ENCODE measurements at places on chromosomes 11 and 22.

DNA sequence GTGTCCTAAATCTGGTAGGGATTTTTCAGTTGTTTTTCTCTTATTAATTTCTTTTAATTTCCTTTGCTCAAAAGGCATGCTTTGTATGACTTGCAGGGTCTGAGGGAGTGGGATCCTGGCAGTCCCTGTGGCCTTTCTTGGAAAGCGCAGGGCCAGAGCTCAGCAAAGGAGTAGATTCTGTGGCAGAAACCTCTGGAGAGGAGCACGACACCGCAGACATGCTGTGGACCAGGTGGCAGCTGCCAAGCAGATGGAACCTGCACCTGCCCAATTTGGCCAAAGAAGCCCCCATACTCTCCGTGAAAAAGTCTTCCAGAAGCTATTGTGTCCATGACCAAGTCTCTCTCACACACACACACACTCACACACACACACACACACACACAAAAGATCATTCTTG lies 78.9 kb upstream of the FGF3 start:
- no peak for DNase-seq

DNA sequence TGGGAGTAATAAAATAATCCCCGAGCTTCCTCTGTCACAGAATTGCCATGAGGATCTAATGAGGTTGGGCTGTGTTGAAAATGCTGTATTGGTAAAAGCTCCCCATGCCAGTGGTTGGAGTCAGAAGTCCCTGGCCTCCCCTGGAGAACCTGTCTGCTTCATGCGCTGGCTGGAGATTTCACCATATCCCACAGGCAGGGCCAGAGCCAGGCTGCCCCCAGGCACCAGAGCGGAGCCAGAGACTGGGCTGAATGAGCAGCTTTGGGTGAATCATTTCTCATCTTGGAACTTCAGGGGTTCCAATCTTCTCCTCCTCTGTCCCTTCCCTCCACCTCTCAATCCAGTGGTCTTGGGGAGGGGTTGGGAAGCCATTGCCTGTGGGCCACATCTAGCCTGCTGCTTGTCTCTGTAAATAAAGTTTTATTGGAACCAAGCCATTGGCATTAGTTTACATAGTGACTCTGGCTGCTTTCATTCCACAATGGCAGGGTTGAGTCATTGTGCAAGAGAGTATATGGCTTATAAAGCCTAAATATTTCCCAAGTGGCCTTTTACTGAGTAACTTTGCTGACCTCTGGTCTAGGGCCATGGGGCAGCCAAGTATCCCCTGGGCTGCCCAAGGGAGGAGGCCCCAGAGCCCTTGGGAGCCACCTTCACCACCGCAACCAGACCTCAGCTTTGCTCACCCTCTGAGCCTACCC lies 35.2 kb downstream of the LRRC10B start:
- DNase-seq = peak; percentile 49

DNA sequence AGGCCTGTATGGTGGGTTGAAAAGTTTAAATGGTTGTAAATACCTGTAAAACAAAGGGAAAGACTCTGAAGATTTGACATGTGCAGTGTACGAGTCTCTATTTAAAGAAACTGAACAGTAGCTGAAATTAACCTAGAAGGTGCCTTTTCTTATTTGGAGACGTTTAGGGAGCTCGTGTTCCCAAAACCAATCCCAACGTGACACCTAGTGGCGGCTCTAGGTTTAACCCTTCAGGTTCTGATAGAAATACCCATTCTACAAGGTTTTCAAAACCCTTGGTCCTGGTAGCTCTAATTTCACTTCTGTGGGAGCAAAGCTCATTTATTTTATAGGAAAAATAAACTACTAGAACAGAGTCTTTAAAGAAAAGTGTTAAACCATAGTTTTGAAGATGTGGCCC lies 258.3 kb downstream of the LRRC4C start:
- peak; percentile 43 for DNase-seq

DNA sequence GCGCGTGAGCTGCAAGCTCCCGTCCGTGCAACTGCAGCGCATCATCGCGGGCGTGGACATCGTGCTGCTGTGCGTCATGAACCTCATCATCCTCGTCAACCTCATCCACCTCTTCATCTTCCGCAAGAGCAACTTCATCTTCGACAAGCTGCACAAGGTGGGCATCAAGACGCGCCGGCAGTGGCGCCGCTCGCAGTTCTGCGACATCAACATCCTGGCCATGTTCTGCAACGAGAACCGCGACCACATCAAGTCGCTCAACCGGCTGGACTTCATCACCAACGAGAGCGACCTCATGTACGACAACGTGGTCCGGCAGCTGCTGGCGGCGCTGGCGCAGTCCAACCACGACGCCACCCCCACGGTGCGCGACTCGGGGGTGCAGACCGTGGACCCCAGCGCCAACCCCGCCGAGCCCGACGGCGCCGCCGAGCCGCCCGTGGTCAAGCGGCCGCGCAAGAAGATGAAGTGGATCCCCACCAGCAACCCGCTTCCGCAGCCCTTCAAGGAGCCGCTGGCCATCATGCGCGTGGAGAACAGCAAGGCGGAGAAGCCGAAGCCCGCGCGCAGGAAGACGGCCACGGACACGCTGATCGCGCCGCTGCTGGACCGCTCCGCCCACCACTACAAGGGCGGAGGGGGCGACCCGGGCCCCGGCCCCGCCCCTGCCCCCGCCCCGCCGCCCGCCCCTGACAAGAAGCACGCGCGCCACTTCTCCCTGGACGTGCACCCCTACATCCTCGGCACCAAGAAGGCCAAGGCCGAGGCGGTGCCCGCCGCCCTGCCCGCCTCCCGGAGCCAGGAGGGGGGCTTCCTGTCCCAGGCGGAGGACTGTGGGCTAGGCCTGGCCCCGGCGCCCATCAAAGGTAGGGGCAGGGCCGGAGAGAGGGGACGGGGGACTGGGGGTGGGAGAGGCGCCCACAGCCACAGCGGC lies 7.3 kb downstream of the PANX2 start:
- DNase-seq = no peak

- DNase-seq = no peak
Observed at GRCh38 chr11:1227551-1228100, 4.8 kb downstream of the MUC5B start.

GRCh38 chr22:40310768-40311120 lies 35.6 kb upstream of the ADSL start:
- no peak for DNase-seq
